RCC 7860 (cell line): ENCODE measurements at places on chromosomes 6 and 20.

- no peak for DNase-seq
Measured at GRCh38 chr6:112179631-112180030, 74.7 kb downstream of the LAMA4 start.

DNA sequence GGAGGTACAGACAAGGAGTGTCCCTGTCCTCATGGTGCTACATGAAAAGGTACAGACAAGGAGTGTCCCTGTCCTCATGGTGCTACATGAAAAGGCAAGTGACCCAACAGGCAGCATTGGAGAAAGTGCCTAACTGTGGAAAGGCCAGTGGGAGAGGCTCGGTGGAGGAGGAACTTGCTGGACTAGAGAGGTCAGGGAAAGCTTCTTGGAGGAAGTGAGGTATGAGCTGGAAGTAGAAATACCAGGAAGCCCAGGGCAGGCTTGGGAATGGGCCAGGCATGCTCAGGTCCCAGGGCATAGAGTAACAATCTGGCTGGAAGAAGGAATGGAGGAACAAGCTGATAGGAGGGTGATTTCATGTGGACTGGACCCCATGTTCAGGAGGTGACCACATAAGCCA, 59.8 kb upstream of the FNDC1 start:
- DNase-seq, result no peak

DNA sequence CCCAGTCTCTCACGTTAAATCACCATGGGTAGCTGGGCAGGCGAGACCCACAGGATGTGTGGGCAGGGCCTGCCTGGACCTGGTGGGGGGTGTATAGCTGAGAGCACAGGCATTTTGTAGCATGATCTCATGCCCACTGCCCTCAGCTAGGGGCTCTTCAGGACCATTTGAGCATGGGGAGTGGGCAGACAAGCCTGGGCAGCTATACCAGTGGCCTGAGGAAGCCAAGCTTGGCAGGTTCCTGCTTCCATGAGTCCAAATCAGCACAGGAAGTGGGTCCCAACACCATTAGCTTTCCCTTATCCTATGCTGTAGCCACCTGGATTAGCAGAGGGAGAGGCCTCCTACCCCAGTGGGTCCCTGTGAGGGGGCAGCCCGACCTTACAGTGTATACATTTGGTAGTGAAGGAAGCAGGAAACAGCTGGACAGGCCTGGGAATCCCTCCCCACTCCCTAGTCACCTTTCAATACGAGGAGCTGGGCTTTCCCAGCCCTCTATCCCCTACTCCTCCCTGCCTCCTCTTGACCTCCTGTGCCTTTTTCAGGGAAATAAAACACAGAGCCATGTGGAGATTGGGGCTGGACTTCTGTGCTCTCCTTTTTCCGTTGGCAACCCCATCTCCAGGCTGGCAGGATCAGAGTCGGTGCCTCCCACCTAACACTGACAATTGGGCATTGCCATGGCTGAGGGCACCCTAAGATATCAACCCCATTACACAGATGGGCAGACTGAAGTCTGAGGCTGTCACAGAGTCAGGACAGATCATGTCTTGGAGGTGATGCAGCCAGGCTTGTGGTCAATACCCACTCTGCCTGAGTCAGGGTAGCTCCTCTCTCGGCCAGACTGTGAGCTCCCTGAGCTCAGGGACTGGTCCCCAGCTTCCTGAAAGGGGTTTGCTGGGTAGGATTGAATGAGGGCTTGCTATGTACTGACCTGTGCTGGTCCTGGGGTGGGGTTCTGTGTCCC, 59.8 kb downstream of the MRPL14 start:
- DNase-seq, result peak; percentile 50

DNA sequence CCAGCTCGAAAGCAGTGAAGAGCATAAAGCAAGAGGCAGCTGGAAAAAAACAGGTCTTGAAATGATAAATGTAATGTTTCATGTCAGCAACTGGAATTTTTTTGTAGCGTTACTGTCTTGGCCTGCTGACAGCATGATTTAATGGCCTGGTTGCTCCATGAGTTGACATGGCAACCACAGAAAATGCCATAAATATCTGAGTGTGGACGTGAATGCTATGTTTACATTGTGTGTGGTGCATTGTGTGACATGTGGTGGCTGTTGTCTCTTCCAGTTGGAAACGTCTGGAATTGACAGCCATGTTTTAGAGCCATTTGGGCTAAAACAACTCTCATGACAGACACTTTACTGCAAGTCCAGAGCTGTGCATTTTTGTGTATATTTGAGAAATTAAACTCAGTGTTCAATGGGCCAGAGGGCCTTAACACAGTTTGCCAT, 170.0 kb downstream of the FOXA2 start:
- peak; percentile 83 for DNase-seq

DNA sequence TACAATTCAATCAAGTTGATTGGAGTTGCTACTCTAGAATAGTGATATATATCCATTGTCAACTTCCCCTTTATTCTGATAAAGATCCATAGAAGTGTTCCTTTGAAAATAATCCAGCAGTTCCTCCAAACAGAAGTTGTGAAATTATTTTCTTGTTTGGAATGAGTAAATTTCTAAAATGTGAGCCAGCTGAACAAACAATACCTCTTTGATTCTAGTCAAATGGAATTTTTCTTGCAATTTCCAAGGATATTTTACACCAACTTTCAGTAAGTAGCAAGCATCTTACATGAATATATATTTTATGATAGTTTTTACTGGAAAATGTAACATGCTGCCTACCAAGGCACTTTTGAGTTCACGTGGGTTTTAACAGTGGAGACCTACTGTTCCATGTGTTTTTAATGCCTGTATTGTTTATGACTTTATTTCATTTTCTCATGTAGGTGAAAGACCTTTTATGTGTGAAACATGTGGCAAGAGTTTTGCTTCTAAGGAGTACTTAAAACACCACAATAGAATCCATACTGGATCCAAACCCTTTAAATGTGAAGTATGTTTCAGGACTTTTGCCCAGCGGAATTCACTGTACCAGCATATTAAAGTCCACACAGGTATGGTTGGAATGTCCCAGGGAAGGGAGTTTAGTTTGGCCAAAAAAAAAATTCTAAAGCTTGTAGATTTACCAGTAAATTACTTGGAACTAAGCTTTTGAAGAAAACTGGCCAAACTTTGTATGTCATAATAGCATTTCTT, 6.5 kb downstream of the GZF1 start:
- no peak for DNase-seq

DNA sequence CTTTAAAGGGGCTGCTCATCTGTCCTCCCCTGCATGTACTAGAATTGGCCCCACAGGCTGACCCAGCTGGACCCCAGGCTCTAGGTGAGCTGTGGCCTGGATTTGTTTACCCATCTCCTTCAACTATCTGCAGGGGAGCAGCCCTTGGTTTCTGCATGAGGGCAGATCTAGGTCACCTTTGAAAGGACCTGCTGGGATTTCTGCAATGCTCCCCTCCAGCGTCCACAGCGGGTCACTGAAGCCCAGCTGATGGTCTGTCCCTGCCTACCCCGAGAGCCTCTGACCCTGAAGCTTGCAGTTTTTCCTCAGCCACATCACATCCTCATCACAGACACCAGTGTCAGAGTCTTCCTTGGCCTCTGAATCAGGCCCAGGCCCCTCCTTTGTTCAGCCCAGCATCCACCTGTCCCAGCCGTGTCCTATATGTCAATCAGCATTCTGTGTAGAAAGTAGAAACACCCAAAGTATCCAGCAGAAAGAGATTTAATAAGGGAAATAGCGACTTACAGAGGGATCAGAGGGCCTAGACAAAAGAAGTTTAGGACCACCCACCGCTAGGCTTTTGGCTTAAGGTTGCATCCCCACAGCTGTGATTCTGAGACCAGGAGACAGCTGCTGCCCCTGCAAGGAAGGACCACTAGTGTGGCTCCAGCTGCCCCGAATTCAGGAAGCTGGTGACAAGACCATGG, 243.1 kb downstream of the LRFN2 start:
- DNase-seq, result no peak

- no peak for DNase-seq
Measured at GRCh38 chr20:51353491-51353890, 189.0 kb downstream of the NFATC2 start.

DNA sequence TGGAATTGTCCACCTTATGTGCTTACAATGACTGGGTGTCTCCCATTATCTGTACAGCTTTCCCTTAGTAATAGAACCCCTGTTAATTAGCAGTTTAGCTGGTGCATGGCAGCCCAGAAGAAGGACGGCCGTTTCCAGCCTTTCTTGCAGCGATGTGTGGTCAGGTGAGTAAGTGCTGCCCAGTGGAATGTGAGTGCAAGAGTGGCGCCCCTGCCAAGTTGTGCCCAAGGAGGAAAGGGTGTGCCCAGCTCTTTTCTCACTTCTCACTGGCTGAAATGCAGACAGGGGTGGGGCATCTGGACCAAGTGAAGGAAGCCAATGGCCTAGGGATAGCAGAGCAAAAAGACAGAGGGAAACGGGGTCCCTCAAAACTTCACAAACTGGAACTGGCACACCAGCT, 296.8 kb downstream of the PREX1 start:
- DNase-seq, result no peak

- no peak for DNase-seq
Measured at GRCh38 chr6:3745566-3746118, 5.9 kb downstream of the PXDC1 start.

DNA sequence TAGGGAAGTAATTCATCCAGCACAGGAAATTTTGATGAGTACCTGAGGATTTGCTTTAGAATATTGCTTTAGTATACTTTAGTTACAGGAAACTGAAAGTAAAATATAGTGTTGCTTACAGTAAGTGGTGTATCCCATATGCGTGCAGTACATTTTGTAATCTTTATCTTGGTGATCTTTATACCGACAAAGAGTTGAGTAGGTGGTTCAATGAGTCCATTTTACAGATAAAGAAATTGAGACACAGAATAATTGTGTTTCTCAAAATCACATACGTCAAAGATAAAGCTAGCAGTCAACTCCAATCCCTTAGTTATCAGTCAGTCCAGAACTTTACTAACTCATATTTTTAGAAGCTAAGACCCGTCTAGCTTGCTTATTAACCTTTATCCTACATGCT, 65.8 kb upstream of the E2F3 start:
- DNase-seq, result no peak

DNA sequence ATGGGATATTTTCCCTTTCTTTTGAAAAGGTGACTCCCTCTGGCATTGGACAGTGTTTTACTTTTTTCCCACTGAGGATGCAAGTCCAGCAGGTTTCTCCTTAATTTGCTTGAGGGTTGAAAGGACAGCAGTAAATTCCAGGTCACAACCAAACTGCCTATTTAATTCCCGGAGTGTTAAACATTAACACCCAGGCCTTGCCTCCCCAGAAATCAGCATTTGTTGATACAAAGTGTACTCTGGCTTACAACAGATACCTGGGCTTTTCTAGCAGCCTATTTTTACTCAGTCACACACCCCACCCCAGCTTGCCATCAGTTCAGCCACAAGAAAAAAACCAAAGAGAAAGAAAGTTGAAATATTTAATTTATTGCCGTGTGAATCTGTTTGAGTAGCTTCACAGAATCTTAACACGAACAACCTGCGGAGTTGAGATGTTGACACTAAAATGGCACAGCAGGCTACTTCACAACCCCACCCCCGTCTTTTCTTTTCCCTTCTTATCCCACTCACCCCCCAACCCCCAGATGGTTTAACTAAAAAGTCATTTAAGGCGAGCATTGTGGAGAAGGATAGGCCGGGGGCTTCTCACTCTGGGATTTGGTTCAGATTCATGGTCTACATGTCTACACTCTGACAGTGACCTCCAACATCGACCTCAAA, 45.7 kb downstream of the MYLIP start:
- no peak for DNase-seq

GRCh38 chr6:134882426-134883038, 67.4 kb downstream of the ALDH8A1 start:
- peak; percentile 6 for DNase-seq

DNA sequence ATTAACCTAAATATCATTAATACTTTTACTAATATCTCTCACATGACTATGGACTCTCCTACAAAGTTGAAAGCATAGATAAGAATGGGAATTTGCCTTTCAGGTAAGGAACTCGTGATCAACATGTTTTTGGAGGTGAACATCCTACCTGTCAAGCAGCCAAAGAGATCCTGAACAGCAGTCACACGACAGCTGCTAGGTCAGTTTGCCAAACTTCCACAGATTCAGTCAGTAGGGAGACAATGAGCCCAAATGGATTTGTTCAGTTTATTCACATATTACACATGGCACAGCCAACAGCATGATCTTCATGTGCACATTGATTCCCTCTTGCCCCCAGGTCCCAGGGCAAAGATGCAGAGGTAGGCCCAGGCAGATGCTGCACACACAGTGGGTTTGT, 86.1 kb upstream of the LOC128125822 start:
- DNase-seq, result no peak

GRCh38 chr20:34977365-34978091, 21.9 kb downstream of the MYH7B start:
- no peak for DNase-seq

GRCh38 chr6:116047173-116047933, 13.3 kb downstream of the FRK start:
- DNase-seq, result peak; percentile 32

DNA sequence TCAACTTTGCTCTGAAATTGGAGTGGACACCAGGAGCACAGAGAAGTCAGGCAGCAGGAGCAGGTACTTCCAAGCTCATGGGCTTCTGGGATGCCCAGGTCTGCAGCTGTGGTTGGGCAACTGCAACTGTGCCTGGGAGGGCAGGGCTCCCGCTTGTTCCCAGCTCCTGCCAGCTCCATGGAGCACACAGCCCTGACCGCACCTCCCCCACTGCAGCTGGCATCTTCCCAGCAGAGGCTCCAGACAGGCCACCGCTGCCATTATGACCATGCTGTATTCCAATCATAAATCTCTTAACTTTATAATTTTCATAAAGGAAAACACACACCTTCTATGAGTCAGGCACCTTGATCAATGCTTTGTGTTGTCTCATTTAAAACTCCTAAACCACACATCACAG, 36.9 kb downstream of the STK38 start:
- DNase-seq, result no peak

DNA sequence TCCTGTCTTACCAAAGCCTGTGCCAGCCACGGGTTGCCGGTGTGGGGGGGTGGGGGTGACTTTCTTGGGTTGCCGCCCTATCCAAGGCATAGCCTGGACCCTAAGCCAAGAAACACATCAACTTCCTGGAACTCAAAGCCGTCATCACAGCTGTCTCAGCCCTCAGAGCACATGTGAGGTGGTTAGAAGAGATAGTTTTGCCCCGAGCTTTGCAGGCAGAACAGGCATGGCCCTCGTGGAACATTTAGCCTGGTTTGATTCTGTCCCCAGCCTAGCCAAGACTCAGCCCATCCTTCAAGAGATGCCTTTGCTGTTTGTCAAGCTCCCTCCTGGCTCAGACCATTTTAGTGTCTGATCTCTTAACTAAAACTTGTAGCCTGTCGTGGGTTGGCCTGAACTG, 64.9 kb downstream of the RREB1 start:
- no peak for DNase-seq

- no peak for DNase-seq
Measured at GRCh38 chr20:53712212-53712977, 118.8 kb upstream of the ZNF217 start.

DNA sequence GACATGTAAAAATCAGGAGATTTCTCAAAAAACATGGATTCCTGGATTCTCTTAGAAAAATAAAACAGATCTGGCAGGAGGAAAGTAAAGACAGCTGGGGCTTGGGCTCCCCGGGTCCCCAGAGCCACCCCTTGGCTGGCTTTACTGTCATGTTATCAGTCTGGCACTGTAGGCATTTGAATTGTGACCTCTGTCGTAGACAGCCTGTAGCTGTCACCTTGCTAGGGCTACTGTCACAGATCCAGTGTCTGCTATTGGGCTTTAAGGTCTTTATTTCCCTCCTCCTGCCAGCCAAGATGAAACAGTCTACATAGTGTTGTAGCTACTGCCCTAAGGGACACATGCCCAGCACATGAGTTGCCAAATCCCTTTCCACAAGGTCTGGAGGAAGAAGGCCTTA, 37.5 kb downstream of the ABRACL start:
- no peak for DNase-seq

- no peak for DNase-seq
Measured at GRCh38 chr6:116019428-116019827, 41.3 kb downstream of the FRK start.
